CD8-positive, alpha-beta memory T cell (primary cell): ENCODE measurements at places on chromosomes 6 and 20.

DNA sequence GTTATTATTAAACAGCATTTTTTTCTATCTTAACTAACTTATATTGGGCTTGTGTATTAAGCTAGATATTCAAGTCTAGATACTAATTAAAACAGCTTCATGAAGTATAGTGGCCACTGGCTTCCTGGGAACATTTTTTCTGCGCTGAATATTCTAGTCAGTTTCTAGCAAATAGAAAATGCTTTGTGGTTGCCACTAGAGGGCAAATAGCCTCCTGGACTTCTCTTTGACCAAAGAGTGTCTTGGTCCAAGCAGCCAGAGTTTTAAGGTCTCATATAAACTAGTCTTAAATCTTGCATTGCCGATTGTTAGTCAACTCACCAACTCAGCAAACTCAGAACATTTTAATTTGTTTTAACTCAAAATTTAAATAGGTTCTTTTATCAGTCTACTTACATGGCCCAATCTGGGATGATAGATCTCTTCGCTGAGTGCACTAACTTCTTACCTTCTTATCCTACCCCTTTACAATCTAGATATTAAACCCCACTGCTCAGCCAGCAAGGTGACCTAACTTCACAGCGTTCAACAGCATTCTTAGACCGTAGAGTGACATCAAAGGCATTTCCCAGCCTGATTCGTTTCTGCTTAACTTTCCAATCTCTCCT, 24.6 kb upstream of the ID4 start:
- no peaks in the 10 kb centered on the region for H3K36me3 ChIP-seq
- H3K27ac ChIP-seq, result no peak overlapping the region
- no peaks in the 10 kb centered on the region for H3K4me1 ChIP-seq
- no peak overlapping the region for H3K4me3 ChIP-seq
- H3K27me3 ChIP-seq, result no peaks in the 10 kb centered on the region

GRCh38 chr6:125273965-125274364, 27.8 kb downstream of the HDDC2 start:
- DNase-seq, result no peak
- peaks cover 14% of the 10 kb centered on the region for H3K36me3 ChIP-seq
- no peaks in the 10 kb centered on the region for H3K4me1 ChIP-seq
- no peak overlapping the region for H3K4me3 ChIP-seq
- no peak overlapping the region for H3K27ac ChIP-seq

DNA sequence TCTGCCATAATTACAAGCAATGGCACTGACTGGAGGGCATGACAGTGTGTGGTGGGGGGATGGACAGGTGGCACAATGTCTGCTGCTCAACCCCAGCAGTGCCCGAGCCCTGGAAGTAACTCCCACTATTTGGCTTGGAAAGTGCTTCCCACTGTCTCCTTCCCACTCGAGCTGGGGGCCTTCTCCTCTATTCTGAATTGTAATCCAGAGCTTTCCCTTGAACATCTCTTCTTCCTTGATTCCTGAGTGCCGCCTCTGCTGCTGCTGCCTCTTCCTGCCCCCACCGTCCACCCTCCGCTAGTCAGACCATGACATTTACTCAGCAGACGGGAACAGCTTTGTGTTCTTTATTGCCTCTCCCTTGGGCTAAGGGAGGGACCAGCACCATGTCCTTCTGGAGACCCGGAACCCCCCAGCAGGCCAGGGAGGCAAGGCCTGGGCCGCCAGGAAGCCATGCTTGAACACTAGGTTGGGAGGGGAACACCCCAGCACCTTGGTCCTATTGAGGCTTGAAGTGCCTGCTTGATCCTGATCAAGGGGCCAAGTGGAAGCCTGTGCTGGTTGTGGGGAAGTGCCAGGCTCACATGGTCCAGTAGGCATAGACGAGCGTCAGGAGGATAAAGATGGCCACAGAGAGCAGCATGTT, 17.0 kb downstream of the CCDC167 start:
- no peak overlapping the region for H3K27ac ChIP-seq
- H3K4me1 ChIP-seq, result peaks cover 7% of the 10 kb centered on the region
- H3K36me3 ChIP-seq, result peaks cover 39% of the 10 kb centered on the region
- no peak overlapping the region for H3K4me3 ChIP-seq
- DNase-seq, result no peak

DNA sequence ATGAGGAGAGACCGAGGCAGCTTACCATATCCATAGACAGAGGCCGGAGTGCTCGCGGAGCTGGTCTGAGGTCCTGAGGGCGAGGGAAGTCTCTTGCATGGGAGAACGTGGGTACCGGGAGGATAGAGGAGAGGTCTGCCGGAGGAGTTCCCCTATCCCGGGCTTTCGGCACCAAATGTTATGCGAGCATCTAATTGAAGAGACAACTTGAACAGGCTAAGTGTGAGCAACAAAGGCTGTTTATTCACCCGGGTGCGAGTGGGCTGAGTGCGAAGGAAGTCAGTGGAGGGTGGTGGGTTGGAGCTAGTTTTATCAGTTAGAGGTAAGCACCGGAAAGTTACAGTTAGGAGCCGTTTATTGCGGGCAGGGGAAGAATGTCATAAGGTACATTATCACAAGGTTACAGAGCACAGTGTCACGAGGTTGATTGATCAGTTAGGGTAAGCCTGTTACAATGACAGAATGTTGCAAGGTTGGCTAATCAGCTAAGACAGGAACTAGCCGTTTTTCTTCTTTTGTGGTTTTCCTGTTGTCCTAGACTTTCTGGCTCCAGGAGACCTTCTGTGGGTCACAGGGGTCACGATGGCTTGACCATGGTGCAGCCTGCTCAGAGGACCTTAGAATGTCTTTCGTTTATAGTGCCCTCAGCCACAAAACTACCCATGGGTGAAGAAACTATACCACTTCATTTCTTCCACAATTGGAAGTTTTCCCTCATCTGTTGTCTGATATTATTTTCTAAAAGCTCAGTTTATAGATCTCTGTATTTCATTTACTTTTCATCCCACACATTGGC, 746.0 kb upstream of the ADGRB3 start:
- H3K27me3 ChIP-seq, result no peaks in the 10 kb centered on the region
- H3K27ac ChIP-seq, result peak overlapping the region; percentile 89
- no peak for DNase-seq
- H3K36me3 ChIP-seq, result no peaks in the 10 kb centered on the region
- H3K4me3 ChIP-seq, result no peak overlapping the region

DNA sequence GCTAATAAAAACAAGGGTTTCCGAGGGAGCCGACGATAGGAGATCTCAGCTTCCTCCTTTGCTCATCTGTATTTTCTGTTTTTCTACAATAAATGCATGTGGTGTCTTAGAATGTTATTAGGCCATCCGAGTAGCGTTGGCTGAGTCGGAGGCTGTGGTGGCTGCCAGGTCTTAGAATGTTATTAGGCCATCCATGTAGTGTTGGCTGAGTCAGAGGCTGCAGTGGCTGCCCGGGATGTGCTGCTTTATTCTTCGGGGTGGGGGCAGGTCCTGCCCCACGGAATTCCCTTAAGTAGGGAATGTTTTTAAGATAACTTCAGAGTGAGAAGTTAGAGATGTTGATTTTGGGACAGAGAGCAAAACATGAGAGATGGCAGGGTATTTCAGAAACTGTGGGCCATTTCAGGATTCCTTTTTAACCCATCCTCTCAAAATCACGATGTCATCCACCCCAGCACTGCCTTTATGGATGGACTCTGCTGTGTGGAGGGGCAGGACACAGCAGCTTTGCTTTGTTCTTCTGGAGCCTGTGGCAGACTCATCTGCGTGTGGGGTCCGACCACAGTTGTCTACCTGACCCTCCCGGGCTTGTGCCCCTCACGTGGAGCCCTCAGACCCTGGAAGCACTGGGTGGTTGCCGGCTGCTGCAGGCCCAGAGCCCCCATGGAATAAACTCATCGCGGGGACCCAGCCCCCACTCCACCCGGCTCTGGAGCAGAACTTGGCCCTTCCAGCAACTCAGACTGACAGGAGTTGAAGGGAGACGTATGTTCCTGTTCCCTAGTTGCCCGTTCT, 20.4 kb downstream of the OSBPL2 start:
- DNase-seq, result no peak
- no peaks in the 10 kb centered on the region for H3K27me3 ChIP-seq
- H3K36me3 ChIP-seq, result peaks cover 21% of the 10 kb centered on the region
- H3K4me1 ChIP-seq, result no peaks in the 10 kb centered on the region
- no peak overlapping the region for H3K27ac ChIP-seq
- H3K4me3 ChIP-seq, result no peak overlapping the region

DNA sequence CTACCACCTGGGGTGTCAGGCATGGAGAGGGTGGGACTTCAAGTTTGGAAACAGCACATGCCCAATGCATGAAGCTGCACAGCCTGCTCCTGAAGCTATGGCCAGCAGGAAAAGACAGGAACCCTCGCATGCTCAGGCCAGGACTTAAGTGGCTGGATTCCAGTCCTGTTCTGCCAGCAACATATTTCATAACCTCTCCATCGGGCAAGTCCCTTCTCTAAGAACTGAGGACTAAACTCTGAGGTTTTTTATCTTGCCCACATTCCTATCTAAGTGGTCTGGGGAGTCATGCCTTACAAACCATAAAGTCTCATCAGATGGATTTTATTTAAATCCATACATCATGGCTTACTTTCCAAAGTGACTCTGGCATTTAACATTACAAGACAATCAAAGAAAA, 27.5 kb upstream of the AGPAT4 start:
- no peak overlapping the region for H3K4me3 ChIP-seq
- DNase-seq, result no peak
- no peak overlapping the region for H3K27ac ChIP-seq
- H3K4me1 ChIP-seq, result no peaks in the 10 kb centered on the region

GRCh38 chr6:40807484-40807883, 220.3 kb upstream of the LRFN2 start:
- no peaks in the 10 kb centered on the region for H3K4me1 ChIP-seq
- no peak overlapping the region for H3K4me3 ChIP-seq
- H3K27me3 ChIP-seq, result no peaks in the 10 kb centered on the region
- H3K36me3 ChIP-seq, result no peaks in the 10 kb centered on the region
- no peak overlapping the region for H3K27ac ChIP-seq
- DNase-seq, result no peak

DNA sequence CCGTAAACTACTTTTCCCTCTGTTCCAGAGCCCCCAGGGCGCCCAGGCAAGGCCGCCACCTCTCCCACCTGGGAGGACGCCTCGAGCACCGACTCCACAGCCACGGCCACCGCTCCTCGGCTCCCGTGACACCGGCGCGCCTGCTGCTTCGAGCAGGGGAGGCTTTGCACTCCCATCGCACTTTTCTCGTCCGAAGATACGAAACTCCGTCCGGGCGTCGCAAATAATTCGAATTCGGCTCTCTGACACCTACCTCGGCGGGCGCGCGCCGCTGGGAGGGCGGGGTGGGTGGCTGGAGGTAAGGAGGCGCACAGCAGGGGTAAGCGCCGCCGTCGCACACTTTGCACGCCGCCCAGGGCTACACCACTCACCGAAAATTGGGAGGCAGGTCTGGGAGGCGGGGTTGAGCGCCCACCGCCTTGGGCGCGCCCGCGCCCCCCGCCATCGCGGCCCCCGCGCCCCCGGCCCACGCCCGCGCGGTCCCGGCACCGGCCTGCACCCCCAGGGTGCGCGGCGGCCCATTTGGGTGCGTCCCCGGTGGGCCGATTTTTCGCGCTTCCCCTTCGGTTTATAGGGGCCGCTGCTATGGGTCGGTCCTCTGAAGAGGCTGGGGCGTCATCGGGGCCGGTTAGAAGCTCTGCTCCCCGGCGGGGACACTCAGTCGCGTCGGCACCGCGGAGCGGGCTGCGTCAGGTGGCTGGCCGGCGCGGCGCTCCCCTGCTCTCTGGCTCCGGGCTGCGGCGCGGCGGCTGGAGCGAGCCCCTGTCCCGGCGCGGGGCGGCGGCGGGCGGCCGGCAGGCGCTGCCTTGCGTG, 36.2 kb downstream of the GNAS start:
- peak overlapping the region; percentile 87 for H3K27ac ChIP-seq
- no peaks in the 10 kb centered on the region for H3K27me3 ChIP-seq
- H3K36me3 ChIP-seq, result no peaks in the 10 kb centered on the region
- H3K4me1 ChIP-seq, result peaks cover 19% of the 10 kb centered on the region
- DNase-seq, result peak; percentile 75
- peak overlapping the region; percentile 72 for H3K4me3 ChIP-seq

- H3K27ac ChIP-seq, result no peak overlapping the region
- no peaks in the 10 kb centered on the region for H3K27me3 ChIP-seq
- H3K36me3 ChIP-seq, result no peaks in the 10 kb centered on the region
- no peak overlapping the region for H3K4me3 ChIP-seq
- DNase-seq, result no peak
Observed at GRCh38 chr6:38001386-38001785, 181.9 kb downstream of the ZFAND3 start.

DNA sequence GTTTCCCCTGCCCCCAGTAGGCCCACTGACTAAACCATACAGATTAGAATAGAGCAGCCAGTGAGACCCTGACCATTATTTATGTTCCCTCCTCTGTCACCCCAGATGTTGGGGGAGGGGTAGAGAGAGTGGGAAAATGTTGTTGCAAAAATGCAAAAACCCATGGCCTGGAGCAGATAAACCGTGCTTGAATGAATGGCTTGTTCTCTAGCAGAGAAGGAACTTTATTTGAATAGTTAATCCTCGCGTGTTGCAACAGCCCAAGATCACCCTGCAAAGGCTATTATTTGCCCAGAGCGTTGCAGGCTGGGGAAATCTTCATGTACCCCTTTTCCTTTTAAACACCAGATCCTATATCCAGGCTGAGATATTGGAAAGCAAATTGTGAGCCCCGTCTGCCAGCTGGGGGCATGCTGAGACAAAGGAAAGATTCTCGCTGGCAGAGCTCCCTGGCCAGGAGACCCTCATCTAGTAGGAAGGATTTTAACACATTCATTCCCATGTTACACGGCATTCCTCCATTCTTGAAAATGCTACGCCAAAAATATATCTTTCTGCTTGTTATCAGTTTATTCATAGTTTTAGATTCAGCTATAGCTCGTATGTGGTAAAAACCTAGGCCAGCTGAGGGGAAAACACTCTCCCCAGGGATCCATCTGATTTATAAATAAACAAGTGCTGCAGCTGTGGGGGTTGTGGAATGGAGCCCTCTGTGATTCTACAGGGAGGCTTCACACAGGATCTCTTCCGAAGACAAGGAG, 53.0 kb downstream of the LINC00237 start:
- no peaks in the 10 kb centered on the region for H3K36me3 ChIP-seq
- no peak overlapping the region for H3K27ac ChIP-seq

DNA sequence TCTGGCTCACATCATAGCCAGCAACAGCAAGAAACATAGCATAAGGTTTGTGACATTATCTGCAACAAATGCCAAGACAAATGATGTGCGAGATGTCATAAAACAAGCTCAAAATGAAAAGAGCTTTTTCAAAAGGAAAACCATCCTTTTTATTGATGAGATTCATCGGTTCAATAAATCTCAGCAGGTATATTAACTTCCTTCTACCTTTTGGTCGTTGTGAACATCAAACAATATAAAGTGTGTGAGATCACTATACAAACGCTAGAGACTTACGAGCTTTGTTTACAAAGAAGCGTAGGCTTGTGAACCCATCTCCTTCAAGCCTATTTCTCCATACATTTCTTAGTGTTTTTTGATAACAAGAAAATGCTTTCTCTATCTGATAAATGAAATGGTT, 3.5 kb downstream of the WRNIP1 start:
- H3K27me3 ChIP-seq, result no peaks in the 10 kb centered on the region
- peak overlapping the region; percentile 7 for H3K4me3 ChIP-seq
- H3K4me1 ChIP-seq, result peaks cover 34% of the 10 kb centered on the region
- no peak overlapping the region for H3K27ac ChIP-seq
- no peak for DNase-seq

- no peaks in the 10 kb centered on the region for H3K4me1 ChIP-seq
- H3K36me3 ChIP-seq, result no peaks in the 10 kb centered on the region
- no peak overlapping the region for H3K4me3 ChIP-seq
- H3K27ac ChIP-seq, result no peak overlapping the region
Observed at GRCh38 chr6:99092461-99092860, 144.7 kb upstream of the FBXL4 start.

GRCh38 chr6:110486756-110487155, 10.3 kb upstream of the SLC22A16 start:
- no peak for DNase-seq
- peaks cover under 1% of the 10 kb centered on the region for H3K27me3 ChIP-seq
- H3K4me3 ChIP-seq, result no peak overlapping the region
- no peak overlapping the region for H3K27ac ChIP-seq
